Body of pancreas (tissue), 4 donors: ENCODE measurements at places on chromosomes 4 and X.
A peak's percentile ranks its signal among the peaks of the same experiment; 100 is the strongest.

- H3K27me3 ChIP-seq, result no peaks in the 10 kb centered on the region
- no peaks in the 10 kb centered on the region for H3K36me3 ChIP-seq
- no peaks in the 10 kb centered on the region for H3K4me1 ChIP-seq
- DNase-seq, result no peak
- H3K4me3 ChIP-seq, result no peak overlapping the region
- H3K27ac ChIP-seq, result no peak overlapping the region
Observed at GRCh38 chr4:154478128-154478527, 13.5 kb downstream of the DCHS2 start.

- no peaks in the 10 kb centered on the region for H3K4me1 ChIP-seq
- DNase-seq, result no peak
- no peak overlapping the region for H3K4me3 ChIP-seq
Observed at GRCh38 chr4:130172156-130172555, 1076.2 kb downstream of the C4orf33 start.

- DNase-seq, result no peak
- H3K27ac ChIP-seq, result no peak overlapping the region
- H3K36me3 ChIP-seq, result no peaks in the 10 kb centered on the region
- no peaks in the 10 kb centered on the region for H3K27me3 ChIP-seq
Observed at GRCh38 chrX:39859991-39860861, 237.5 kb downstream of the BCOR start.

GRCh38 chr4:163264934-163265333 is 67.5 kb downstream of the NPY1R start:
- no peak overlapping the region for H3K4me3 ChIP-seq
- no peaks in the 10 kb centered on the region for H3K27me3 ChIP-seq
- H3K4me1 ChIP-seq, result no peaks in the 10 kb centered on the region
- DNase-seq, result no peak
- H3K27ac ChIP-seq, result no peak overlapping the region

DNA sequence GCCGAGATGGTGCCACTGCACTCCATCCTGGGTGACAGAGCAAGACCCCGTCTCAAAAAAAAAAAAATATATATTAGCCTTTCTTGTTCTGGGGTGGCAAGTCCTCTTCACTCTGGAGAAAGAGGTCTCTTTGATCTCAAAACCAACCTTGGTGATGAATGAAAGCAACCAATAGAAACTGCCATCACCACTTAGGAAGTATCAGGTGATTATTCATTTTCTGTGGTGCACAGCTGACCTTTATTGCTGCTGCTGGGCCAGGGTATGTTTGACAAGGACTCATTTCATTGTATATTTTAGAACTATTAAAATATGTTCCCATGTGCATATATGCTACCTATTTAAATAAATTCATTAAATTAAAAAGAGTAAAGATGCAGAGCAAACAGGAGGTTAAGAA is 76.0 kb upstream of the KIT start:
- H3K27me3 ChIP-seq, result no peaks in the 10 kb centered on the region
- no peak overlapping the region for H3K4me3 ChIP-seq
- H3K4me1 ChIP-seq, result no peaks in the 10 kb centered on the region
- no peak overlapping the region for H3K27ac ChIP-seq
- H3K36me3 ChIP-seq, result no peaks in the 10 kb centered on the region

DNA sequence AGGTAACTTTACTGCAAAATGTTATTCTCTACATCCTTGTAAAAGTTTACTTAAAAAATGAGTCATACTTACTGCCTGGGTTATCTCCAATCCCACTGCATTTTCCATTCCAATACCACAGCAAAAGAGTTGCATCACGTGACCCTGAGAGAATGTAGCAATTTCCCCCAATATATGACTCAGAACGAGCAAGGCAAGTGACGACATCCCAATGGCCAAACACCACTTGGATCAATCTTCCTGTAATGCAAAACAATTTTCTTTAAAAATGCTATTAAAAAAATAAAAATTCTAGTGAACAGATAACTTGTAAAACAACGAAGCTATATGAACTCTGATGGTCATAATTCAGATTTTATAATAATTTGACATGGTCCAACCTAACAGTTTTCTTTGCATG is 224.3 kb downstream of the DCLK2 start:
- H3K27ac ChIP-seq, result no peak overlapping the region
- H3K4me3 ChIP-seq, result no peak overlapping the region
- H3K4me1 ChIP-seq, result peaks cover 10% of the 10 kb centered on the region
- peak; percentile 44 for DNase-seq
- H3K27me3 ChIP-seq, result no peaks in the 10 kb centered on the region

DNA sequence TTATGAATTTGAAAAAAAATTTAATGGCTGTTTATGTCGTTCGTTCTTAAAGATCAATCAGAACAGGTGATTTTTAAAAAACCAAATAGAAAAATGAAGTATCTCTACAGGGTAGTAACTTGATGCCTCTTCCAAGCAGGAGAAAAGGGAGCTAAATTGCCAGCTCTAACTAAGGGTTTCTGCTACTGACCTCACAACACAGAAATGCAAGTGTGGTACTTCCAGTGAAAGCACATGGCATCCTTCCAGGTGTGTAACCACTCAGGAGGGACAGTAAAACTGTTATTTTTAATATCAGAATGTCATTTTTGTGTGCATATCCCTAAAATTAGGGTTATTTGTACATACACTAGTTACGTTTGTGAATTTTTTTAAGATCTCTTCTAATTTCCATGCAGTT is 116.8 kb upstream of the ZCCHC13 start:
- no peaks in the 10 kb centered on the region for H3K36me3 ChIP-seq
- H3K27me3 ChIP-seq, result no peaks in the 10 kb centered on the region
- H3K27ac ChIP-seq, result no peak overlapping the region
- DNase-seq, result no peak

GRCh38 chrX:13087322-13088155 is 43.1 kb upstream of the FAM9C start:
- no peak overlapping the region for H3K4me3 ChIP-seq
- no peaks in the 10 kb centered on the region for H3K36me3 ChIP-seq
- DNase-seq, result no peak

- no peak for DNase-seq
- no peak overlapping the region for H3K27ac ChIP-seq
- no peaks in the 10 kb centered on the region for H3K27me3 ChIP-seq
- peaks cover 11% of the 10 kb centered on the region for H3K36me3 ChIP-seq
- peaks cover 2% of the 10 kb centered on the region for H3K4me1 ChIP-seq
Observed at GRCh38 chr4:139374251-139374650, 72.0 kb upstream of the NDUFC1 start.

DNA sequence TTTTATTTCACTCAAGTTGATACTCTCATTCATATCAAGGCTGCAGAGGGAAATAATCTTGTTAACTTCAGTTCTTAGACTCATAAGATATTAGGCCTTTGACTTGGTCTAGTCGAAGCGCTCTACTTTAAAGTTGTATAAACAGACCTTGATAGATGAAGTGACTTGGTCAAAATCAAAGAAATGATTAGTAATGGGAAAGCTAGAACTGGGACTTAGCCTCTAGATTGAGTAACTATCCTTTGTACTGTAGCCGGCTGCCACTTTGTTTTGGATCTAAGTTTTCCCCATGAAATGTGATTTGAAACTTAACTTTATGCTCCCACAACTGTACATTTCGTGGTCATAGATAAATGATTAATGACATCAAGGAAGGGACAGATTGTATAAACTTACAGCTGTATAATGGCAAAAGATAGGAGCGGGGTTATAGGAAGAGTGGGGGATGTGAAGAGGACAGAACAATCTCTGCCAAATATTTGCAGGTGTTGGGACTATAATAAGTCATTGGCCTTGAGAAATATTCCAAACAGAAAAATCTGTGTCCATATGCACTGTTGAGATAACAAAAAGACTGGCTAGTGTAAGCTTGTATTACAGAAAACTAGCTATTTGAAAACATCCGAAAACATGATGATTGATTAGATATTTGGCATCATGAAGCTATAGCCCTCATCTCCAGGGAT is 17.2 kb downstream of the MID2 start:
- H3K36me3 ChIP-seq, result no peaks in the 10 kb centered on the region
- no peak for DNase-seq
- H3K27me3 ChIP-seq, result no peaks in the 10 kb centered on the region
